Fibroblast of the aortic adventitia (primary cell): ENCODE measurements at places on chromosomes 12 and 14.

DNA sequence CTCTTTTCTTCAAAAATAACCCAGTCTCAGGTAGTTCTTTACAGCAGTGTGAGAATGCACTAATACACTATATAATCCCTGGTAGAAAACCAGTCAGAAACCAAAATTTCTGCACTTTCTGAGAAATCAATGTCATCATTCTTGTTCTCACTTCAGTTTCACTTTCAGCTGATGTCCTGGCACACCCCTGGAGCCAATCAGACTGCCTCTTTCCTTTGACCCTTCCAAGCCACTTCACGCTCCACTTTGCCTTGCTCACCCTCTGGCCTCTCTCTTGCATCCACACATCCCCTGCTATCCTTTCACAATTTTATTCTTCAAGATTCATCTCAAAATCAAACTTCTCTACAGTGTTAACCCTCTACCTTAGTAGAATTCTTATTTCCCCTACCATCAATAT, 181.1 kb downstream of the ASCL1 start:
- DNase-seq, result no peak

GRCh38 chr12:50195832-50196231, 28.7 kb upstream of the CERS5 start:
- DNase-seq, result no peak

DNA sequence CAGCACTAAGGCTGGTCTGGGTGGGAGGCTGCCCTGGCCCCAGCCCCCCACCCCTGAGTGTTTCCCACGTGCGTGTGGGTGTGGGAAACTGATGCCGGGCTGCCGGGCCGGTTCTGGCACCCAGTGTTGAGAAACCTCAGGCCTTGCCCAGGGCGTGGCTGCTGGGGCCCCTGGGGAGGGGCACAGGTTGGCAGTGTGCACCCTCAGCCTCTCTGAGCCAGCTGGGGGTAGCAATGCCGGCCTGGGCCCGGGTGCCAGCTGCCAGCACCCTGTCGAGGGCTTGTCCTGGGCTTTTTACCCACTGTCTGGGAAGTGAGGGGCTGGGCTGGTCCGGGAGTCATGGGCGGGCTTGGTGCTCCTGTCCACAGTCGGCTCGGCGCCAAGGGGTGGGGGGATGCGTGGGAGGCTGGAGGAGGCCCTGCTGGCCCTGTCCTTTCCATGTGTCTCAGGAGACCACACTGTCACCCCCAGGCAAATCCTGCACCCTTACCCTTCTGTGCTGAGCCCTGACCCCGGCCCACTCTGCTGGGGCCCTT, 15.7 kb downstream of the ASPG start:
- DNase-seq, result no peak

DNA sequence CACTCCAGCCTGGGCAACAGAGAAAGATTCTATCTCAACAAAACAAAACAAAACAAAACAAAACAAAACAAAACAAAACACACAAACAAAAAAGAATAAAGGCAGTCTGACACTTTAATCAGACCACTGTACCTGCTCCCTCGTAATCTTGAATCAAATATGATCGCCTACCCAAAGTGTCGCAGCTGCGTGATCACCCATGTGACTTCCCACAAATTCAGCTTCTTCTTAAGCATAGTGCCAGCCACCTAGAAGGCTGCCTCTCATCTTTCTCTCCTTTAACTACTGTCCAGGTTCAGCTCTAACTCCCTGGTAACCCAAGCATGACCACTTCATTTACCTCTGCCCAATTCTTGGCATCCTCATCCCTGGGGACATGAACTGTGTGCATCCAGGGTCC, 37.4 kb downstream of the FMNL3 start:
- DNase-seq, result no peak

- DNase-seq, result no peak
Measured at GRCh38 chr12:122031342-122032216, 9.9 kb downstream of the BCL7A start.

GRCh38 chr12:98280621-98281020, 234.8 kb upstream of the TMPO start:
- no peak for DNase-seq

GRCh38 chr14:33986804-33987203, 35.9 kb upstream of the EGLN3 start:
- peak; percentile 58 for DNase-seq

- no peak for DNase-seq
Measured at GRCh38 chr14:95549656-95550585, 15.1 kb downstream of the GLRX5 start.
